AML-193 (cell line): ENCODE measurements at places on chromosomes 5 and 9.

DNA sequence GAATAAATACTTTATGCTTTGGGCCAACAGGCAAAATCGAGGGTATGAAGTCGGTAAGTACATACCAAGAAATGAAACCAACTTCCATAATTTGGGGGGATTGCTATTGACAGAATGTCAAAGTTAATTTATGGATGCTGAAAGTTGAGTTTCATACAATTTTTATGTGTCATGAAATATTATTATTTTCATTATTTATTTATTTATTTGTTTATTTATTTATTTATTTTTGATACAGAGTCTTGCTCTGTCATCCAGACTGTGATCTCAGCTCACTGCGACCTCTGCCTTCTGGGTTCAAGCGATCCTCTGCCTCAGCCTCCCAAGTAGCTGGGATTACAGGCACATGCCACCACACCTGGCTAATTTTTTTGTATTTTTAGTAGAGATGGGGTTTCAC lies 4.5 kb upstream of the GMCL2 start:
- no peak for DNase-seq

DNA sequence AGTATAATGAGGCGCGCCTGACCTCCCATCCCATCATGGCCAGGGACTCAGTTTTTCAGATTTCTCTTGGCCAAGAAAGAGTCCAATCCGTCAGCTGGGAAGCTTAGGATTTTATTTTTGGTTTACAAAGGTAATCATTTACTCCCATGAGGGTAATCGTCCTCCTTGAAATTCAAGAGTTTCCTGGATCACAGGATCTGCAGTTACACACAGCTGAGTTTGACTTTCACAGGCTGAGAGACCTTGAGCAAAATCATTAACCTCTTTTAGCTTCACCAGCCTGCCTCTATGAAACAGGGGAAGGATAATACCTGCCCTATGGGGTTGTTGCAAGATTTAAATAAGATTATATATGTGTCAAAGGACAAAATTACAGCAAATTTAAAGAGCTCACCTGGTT lies 15.4 kb upstream of the AK3 start:
- DNase-seq, result no peak

DNA sequence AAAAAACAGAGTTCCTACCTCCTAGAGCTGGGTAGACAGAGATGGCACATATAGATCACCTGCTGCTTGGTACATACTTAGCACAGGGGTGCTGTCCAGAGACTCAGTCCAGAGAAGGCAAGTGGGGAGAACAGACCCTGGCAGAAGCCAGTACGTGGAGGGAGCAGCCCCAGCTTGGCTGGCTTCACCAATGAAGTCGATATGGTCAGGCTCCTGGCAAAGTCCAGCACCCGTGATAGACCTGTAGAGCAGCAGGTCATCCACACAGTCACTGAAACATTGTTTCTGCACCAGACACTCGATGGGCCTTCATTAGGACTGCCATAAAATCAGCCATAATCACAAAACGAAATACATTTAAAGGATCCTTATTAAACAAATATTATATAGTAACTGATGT lies 45.8 kb downstream of the WHRN start:
- DNase-seq, result no peak

- DNase-seq, result no peak
Measured at GRCh38 chr5:137880313-137880712, 8.9 kb upstream of the PKD2L2 start.

GRCh38 chr9:89493671-89494070 lies 4.2 kb downstream of the SEMA4D start:
- DNase-seq, result no peak

DNA sequence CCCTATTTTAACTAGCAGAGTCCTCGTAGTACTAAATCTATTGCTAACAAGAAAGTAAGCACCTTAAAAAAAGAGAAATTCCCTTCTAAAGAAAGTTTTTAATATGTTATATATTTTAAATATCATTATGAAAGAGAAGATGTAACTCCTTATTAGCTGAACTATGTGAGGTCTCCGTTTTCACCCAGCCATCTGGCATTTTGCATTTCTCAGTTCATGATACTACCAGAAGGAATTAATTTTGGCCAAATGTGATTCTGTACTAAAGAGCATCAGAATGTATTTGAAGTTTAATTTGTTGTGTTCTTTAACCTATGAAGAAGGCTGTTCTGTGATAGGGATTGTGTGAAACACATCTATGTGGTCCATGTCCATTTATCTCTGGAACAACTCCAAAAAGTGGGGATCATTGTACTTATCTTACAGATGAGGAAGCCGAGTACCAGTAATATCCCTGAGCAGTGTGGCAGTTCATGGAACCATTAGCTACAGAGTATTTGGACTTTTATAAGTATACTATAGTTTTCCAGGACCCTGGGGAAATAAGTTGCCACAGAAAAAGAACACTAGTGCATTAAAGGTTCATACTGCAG lies 29.8 kb downstream of the TNFAIP8 start:
- DNase-seq, result no peak

DNA sequence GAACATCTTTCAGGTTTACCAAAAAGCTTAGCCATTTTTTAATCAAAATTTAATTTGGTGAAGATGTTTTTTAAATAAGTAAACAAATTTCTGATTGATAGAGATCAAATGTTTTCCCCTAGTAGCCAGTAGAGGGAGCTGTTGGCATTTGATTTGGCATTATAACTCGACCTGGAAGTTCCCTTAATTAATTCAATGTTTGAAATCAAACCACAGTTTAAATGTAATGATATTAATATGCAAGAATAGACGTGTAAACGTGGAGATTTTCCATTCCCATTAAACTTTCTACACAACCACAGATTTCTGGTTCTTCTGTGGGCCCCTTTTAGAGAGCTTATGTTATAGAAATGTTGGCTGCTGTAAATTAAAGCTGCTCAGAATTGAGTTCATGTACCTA lies 148.1 kb upstream of the MPDZ start:
- peak; percentile 40 for DNase-seq
